Lung (tissue), 17 donors: ENCODE measurements at places on chromosomes 13 and 19. TPM values are rescaled to one million over a fixed set of nuclear protein-coding genes. Genes with fewer than 3 reads are reported as not detected.

- H3K27ac ChIP-seq, result no peak overlapping the region
- H3K36me3 ChIP-seq, result no peaks in the 10 kb centered on the region
- H3K27me3 ChIP-seq, result no peaks in the 10 kb centered on the region
These were observed 158.4 kb downstream of the MYO16 start for GRCh38 chr13:108787700-108788414.

- no peak for DNase-seq
- H3K4me3 ChIP-seq, result no peak overlapping the region
- H3K27me3 ChIP-seq, result no peaks in the 10 kb centered on the region
- H3K4me1 ChIP-seq, result no peaks in the 10 kb centered on the region
These were observed 22.5 kb downstream of the CPB2 start for GRCh38 chr13:46082324-46082723.

- no peak overlapping the region for H3K4me3 ChIP-seq
- no peak for DNase-seq
- H3K27me3 ChIP-seq, result no peaks in the 10 kb centered on the region
These were observed 60.0 kb upstream of the SERP2 start for GRCh38 chr13:44313674-44314073.

- no peaks in the 10 kb centered on the region for H3K27me3 ChIP-seq
- DNase-seq, result no peak
- H3K36me3 ChIP-seq, result no peaks in the 10 kb centered on the region
- no peak overlapping the region for H3K27ac ChIP-seq
- H3K4me3 ChIP-seq, result no peak overlapping the region
- no peaks in the 10 kb centered on the region for H3K4me1 ChIP-seq
These were observed 591.9 kb downstream of the DACH1 start for GRCh38 chr13:71274923-71275608.

Gene ODAD3
- 3.9 TPM for total RNA-seq
